ENCODE measurements at places on chromosomes 6 and 20.
A peak's percentile ranks its signal among the peaks of the same experiment; 100 is the strongest.

GRCh38 chr6:5698318-5698717 is 308.4 kb downstream of the NRN1 start:
- DNase-seq = no peak

DNA sequence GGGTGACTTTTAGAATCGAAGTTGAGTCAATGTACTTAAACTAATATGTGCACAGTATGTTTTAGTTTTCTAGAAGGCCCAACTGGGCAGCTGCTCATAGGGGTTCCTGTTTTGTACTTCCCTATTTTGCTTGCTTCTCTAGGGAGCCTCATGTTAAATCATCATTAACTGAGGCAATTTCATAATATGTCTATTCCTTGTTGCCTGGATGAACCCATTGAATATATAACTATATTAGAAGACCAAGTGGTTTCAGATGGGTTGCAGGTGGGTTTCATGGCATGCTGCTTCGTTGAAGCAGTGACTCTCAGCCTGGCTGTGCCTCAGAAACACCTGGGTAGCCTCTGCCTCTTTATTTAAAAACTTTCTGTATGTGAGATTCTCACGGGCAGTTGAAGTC is 22.2 kb downstream of the CARMIL1 start:
- no peak for DNase-seq

- DNase-seq = no peak
Observed at GRCh38 chr6:151143337-151143736, 96.4 kb upstream of the AKAP12 start.

- no peak for DNase-seq
Observed at GRCh38 chr6:21745543-21746337, 152.2 kb downstream of the SOX4 start.

GRCh38 chr6:82525775-82526495 is 162.3 kb downstream of the TPBG start:
- DNase-seq = no peak

GRCh38 chr6:77180326-77180725 is 283.0 kb downstream of the HTR1B start:
- DNase-seq = no peak

DNA sequence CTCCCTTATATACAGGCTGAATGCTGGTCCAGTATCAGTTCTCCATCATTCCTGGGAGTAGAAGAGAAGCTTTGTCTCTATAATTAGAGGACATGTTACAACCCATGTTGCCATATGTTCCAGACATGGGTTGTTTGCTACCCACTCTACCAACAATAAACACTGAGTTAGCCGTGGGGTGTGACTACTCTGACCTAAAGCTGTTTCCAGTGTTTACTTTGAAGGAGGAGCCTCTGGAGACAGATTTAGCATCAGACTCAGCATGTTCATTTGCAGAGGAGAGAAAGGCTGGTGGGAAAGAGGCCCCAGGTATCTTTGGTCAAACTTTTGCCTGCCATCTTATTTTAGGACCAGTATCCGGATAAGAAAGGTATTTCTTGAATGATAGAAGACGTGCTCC is 157.9 kb upstream of the SNX9 start:
- DNase-seq = no peak

DNA sequence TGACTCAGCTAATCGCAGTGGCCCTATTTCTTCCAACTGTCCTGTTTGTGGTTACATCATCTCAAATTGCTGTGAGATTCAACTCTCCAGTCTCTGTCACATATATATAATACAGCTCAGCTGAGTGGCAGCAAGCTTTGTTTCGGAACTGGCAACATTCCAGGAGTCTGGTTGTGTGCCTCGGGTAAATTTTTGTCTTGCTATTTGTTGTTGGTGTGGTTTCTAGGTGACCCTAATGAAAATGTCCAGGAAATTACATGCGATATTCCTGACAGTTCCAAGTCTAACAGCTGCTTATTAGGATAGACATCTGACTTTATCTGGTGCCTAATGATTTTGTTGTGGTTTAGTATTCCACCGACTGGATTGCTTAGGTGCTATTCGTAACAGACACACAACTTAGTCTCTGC is 581.8 kb downstream of the CD109 start:
- DNase-seq = no peak

DNA sequence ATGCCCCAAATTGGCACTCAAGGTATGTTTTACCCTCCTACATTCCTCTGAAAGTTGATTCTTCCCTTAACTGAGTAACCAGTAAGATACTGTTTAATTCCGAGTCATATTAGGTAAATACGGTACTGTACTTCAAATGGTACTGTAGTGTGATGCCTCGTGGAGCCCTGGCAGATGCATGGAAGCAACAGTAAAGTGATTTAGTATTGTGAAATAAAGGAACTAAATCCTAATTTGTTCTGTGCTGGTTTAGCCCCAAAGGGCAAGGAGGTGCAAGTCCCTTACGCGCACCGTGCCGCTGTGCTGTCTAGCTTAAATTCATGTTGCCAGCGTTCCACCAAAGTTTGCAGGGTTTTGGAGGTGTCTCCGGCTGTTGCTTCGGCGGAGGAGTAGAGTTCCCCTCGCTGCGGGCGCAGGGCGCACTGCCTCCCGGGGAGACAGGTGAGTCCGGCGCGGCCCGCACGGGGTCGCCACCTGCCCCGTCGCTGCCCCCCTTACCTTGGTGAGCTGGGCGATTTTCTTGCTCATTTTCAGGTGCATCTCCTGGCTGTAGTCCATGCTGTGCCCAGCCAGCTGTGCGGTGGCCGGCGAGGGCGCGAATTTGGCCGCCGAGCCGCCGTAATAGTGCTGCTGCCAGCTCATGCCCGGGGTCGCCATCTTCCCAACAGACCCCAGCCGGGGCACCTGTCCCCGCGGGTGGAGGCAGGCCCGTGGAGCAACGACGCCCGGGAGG is 655 bp downstream of the FAM184A start:
- DNase-seq = peak; percentile 11

DNA sequence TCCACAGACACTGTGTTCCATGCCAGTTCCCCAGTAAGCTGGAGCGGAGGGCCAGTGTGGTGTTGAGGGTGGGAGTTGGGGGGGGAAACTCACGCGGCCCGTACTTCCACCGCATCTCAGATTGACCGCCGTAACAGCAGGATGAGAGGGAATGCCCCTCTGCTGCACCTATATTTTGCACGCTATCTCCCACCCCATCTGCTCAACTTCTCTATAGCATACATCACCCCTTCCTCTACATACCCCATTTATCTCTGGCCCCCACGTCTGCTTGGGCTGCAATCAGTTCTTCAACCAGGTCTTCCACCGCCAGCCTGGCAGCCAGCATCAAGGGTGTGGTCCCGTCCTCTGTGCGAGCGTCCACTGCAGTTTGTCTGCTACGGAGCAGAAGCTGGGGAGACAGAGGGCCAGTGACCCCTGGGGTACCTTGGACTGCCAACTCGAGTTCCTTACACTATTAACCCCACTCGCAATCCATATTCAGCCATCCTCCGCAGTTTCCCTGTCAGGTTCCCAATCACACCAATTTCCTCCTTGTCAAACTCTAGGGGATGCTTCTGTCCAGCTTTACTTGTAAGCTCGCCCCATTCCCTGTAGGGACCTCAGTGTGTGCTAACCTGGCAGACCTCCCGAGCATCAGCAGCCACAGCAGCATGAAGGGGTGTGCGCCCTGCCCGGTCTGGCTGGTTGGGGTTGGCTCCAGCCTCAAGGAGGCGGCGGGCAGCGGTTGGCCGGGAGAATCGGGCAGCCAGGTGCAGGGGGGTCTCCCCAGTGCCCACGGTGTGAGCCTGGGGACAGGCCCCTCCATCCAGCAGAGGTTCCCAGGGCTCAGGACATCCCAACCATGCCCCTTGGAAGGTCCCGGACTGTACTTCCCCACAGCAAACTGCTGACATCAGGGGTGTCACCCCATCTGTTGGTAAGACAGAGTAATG is 4.5 kb upstream of the GPSM3 start:
- DNase-seq = no peak

- no peak for DNase-seq
Observed at GRCh38 chr20:2599288-2600006, 53.0 kb upstream of the NOP56 start.

DNA sequence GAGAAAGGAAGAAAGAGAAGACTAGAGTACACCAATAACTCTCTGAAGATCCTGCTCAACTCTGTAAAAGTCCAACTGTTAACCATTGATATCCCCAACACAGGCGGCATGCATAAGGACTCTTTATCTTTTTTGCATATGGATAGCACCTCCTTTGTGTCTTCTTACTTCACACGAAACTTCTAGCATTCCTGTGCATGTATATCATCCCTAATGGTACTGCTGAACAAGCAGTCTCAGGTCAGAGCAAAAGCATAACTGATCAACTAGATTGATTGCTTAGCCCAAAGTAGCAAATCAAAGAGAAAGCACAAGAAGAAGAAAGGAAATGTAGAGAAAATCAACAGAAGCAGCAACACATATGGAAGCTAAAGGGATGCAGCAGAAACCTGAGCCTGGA is 234.4 kb downstream of the SYNE1 start:
- DNase-seq = no peak

GRCh38 chr6:23478312-23478711 is 647.7 kb upstream of the NRSN1 start:
- no peak for DNase-seq

- DNase-seq = no peak
Observed at GRCh38 chr6:162852192-162852591, 124.4 kb downstream of the PACRG start.

DNA sequence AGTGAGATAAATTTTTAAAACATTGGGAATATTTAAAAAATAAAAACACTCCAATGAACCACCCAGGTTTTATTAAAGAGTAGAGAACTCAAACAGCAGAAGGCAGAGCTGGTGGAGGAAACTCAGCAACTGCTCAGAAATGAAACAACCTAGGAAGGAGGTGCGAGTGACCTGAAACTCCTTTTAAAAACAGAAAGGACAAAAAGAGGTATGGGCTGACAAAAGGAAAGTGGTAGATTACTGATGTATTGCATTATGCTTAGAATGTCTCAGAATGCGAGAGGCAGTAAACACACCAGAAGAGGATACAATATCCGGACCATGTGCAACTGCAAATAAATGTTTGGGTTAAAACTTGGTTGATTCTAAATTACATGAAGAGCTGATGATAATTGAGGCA is 97.6 kb downstream of the ESR1 start:
- no peak for DNase-seq

DNA sequence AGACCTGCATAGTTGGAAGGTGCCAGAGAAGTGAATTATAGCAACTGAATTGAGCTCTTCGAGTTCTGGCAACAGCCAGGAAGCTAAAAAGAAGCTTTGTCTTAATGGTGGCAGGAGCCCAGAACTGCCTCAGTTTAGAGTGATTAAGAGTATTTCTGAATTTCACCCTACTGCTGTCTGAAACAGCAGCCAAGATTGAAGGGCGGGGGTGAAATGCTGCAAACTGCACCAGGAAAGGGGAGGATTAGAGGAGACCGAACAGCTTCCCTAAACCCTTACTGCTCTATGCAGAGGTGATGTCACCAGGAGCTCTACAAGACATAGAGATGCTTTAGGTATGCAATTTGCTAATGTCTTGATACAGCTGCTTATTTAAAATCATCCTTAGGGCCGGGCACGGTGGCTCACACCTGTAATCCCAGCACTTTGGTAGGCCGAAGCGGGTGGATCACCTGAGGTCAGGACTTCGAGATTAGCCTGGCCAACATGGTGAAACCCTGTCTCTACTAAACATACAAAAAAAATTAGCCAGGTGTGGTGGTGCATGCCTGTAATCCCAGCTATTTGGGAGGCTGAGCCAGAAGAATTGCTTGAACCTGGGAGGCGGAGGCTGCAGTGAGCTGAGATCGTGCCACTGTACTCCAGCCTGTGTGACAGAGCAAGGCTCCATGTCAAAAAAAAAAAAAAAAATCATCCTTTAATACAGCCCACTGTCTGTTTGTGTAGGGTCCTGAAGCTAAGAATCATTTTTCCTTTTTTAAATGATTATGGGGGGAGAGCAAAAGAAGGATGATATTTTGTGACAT is 91.7 kb upstream of the IYD start:
- no peak for DNase-seq

- no peak for DNase-seq
Observed at GRCh38 chr20:24936526-24937407, 12.3 kb upstream of the CST7 start.

- no peak for DNase-seq
Observed at GRCh38 chr6:42520786-42521607, 42.8 kb upstream of the UBR2 start.

DNA sequence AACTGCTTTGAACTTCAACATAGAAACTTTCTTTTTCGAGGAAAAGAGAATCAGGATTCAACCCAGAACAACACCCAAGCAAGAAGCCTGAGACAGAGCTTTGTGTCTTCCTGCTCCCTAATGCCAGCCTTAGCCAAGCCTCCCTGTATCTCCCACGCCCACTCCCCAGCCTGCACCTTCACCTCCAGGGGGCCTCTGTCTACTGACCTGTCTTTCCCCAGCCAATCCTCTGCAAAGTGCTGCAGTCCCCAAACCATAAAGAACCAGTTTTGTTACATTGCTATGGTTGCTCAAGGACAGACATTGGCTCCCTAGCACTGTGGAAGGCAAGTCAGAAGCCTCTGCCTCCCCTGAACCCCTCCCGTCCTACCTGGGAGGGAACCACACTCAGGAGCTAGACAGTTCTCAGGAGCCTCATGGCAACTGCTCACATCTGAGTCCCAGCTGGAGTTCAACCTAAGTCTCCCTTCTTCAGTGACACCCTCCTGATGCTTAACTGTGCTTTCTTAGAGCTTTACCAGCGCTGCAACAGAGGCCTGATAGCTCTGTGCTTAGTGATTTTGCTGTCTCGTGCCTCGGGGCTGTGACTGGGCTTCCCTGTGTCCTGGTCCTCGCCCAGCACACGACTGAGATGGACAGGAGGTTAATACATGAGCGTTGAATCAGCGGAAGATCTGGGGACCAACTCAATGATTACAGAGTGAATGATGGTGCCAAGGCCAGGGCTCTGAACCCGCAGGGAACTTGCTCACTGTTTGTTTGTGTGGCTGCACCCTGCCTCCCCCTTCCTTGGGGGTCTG is 101.5 kb upstream of the DUSP22 start:
- no peak for DNase-seq

DNA sequence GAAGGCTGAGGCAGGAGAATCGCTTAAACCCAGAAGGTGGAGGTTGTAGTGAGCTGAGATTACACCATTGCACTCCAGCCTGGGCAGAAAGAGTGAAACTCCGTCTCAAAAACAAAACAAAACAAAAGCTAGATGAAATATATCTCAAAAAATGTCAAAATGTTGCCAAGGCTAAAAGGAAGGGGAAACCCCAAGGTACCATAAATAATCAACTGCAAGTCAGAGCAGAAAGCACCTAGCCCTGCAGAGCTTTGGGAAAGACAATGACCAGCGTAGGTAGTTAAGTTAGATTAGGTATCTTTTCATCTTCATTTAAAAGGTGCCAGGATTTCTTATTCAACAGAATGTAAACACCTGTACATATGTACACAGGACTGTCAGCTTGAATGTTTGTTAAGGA is 33.0 kb downstream of the AKIRIN2 start:
- no peak for DNase-seq

GRCh38 chr6:96899019-96899418 is 1.3 kb upstream of the NDUFAF4 start:
- DNase-seq = no peak

GRCh38 chr6:84976526-84977362 is 212.3 kb upstream of the TBX18 start:
- DNase-seq = no peak

DNA sequence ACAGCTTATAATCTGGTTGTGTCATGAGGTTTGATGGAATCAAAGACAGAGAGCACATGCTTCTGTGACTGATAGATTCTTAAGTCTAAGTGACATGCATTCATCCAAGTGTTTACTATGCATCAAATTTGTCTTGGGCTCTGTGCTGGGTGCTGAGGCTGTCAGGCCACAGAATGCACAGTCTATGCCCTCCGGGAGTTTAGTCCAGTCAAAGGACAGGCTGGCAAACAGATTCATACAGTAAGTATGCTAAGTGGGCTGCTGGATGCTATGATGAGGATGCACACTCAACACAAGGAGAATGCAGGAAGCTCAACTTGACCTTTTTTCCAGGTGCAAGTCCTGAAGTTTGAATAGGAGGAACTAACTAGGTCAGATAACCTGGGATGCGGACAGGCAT is 146.7 kb downstream of the UST start:
- no peak for DNase-seq
